ENCODE measurements at places on chromosomes 2 and 18.

DNA sequence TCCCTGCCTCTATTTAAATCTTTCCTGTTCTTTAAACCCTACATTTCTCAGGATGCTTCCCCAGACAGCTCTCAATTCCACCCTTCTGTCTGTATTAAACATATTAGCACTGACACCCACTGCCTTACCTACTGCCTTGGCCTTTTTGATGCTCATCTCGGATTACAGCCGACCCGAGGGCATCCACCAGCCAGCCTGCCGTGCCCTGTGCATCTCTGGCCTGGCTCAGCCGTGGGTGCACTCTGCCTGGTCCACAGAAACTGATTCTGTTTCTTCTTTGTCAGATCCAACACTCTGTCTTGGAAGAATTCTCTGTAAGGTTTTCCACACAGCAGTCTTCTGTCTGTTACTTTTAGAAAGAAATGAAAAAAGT lies 27.2 kb downstream of the TANC1 start:
- no peak for DNase-seq

GRCh38 chr18:59696311-59697235 lies 650 bp downstream of the CCBE1 start:
- no peak for DNase-seq

GRCh38 chr2:13682540-13683272 lies 949.8 kb upstream of the LRATD1 start:
- no peak for DNase-seq

DNA sequence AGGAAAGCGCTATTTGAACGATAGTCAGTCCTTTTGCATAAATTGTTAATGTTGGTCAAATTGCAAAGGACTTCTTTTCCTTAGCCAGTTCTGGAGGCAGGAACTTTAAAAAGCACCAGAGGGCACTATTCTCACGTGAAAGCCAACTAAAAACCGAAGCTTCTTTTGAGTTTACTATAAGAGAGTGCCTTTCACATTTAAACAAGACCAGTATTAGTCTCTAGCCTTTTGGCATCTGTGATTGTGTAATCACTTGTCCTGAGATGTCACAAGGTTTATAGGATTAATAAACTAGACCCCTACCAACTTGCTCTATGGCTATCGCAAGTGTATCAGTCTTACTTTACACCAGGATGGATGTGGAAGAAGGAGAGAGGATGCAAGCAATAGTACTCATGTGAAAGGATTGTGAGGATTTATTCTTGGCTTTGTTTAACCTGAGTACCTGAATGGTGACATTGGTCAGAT lies 14.4 kb upstream of the STAT4 start:
- peak; percentile 65 for DNase-seq

- DNase-seq, result peak; percentile 85
These were observed 92.3 kb downstream of the B3GNT2 start for GRCh38 chr2:62287899-62288880.

DNA sequence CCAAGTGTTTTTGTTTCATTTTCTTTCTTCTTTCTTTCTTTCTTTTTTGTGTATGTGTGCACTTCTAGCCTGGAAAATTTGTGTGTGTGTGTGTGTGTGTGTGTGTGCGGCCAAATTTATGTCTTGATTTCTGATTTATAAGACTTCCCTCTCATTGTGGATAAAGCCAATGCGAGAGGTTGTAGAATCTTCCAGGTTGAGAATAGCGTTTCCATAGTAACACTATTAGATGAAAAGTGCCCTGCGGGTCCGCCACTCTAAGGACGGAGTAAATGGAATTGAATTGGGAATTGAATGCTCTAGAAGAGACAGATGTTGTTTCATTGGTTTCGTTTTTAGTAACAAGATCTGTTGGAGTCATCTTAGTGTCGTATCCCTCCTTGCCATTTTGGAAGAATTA lies 81.6 kb downstream of the MEIS1 start:
- no peak for DNase-seq

- DNase-seq, result no peak
These were observed 89.4 kb downstream of the CELF4 start for GRCh38 chr18:37476182-37476581.

- no peak for DNase-seq
These were observed 5.7 kb downstream of the GFPT1 start for GRCh38 chr2:69381337-69381737.

All from CD8-positive, alpha-beta T cell (primary cell).